C1 segment of cervical spinal cord (tissue), 14 donors: ENCODE measurements at places on chromosomes 4 and X.

DNA sequence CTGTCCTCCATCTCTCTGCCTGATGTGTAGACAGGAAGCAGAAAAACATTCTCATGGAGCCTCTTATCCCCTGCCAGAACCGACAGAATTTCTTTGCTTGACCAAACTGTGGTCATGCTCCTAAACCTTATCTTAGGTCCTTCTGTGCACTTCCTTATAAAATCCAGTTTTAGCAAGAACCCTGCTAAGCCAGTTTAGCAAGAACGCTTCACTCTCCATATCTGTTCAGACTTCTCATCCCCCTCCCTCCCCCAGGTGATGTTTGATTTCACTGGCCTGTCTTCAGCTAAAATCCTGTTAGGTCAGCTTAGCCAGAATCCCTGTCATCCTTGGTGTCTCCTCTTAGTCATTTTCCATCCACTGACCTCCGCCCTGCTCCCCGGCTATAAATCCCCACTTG is 1130.9 kb upstream of the PRKX start:
- no peak for DNase-seq

GRCh38 chr4:947491-947971 is 15.3 kb downstream of the TMEM175 start:
- DNase-seq = no peak

DNA sequence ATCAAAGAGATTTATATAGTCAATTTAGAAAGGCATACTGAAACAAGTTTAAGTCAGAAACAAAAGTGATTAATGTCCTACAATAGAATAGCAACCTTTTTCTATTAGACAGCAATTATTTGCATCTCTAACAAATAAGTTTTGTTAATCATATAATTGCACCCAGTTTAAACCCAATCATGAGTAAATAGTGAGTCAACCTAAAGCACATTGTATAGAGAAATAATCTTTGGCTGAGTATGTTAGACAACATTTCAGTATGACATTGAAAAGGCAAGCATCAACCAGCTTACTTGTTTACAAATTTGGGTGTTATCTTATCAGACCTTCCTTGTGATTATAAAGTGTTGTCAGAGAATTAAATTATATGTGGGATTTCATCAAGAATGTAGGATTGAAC is 209.5 kb downstream of the IL15 start:
- no peak for DNase-seq

DNA sequence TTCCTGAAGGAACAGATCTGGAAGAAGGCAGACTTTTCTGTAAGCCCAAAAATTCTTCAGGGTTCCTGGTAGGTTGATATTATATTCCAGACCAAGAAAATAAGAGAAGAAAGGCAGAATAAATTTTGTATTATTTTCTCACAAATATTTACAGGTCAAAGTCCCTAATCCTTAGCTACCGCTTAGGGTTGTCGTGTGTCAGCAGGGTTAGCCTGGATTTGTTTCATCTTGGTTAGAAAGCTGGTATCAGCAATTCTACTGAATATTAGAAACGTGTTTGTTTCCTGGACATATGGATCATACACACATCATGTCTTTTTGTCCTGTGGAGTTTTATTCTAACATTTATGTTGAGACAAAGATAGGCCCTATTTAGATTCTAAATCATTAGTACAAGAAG is 232.9 kb upstream of the CXXC4 start:
- DNase-seq = no peak

DNA sequence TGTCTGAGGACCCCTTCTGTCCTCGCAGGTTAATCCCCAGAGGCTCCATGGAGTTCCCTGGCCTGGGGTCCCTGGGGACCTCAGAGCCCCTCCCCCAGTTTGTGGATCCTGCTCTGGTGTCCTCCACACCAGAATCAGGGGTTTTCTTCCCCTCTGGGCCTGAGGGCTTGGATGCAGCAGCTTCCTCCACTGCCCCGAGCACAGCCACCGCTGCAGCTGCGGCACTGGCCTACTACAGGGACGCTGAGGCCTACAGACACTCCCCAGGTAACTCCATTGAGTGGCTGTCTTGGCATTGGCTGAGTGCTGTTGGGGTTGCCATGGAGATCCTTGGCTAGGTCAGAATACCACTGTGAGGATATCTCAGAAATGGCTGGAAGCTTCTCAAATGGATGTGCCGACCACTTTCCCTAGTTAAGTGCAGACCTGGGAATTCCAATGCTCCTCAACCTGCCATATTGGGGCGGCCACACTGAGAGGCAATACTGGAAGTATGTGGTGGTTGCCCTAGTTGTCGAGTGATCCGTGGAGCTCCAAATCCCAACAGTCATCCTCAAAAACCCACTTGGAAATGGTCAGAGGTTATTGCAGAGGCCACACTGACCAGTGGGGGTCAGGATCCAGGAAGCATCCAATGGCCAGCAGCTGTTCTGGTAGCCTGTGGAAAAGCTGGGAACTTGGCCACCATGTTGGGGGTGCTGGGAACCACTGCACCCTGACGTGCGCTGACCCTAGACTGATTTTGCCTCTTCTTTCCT is 4.9 kb downstream of the GATA1 start:
- no peak for DNase-seq

DNA sequence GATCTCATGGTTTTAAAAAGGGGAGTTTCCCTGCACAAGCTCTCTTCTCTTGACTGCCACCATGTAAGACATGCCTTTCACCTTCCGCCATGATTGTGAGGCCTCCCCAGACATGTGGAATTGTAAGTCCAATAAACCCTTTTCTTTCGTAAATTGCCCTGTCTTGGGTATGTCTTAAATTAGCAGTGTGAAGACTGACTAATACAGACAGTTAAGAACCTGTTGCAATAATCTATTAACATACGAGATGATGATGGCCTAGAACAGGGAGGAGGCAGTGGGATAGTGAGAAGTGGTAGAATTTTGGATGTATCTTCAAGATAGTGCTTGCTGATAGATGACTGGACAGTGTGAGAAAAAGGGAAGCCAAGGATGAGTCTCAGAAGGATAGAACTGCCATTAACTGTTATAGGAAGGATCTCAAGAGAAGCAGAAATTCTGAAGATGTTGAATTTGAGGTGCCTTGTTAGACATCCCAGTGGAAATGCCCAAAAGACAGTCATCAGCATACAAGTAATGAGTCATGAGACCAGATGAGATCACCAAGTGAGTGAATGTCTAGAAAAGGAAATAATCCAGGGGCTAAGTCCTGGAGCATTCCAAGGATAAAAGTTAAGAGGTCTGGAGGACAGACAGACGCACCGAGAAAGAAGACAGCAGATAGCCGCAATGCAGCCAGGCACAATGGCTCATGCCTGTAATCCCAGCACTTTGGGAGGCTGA is 38.8 kb upstream of the UGDH start:
- no peak for DNase-seq

- DNase-seq = no peak
These were observed 13.3 kb downstream of the NKX3-2 start for GRCh38 chr4:13530823-13531624.

DNA sequence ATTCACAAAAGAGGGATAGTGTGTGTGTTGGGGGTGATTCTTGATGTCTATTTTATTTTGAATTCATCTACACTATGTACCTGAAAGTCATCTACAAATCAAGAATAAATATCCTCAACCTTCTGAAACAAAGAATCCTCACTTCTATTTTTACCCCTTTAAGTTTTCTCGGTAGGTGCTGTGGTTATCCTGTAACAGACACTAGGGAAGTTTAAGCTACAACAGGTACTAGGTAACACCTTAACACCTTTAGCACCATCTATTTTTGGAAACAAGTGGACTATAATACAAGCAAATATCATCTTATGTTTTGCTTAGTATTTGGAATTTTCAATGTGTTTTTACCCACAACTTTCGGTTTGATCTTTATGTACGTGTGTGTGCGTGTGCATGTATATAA is 12.0 kb upstream of the BDH2 start:
- no peak for DNase-seq

DNA sequence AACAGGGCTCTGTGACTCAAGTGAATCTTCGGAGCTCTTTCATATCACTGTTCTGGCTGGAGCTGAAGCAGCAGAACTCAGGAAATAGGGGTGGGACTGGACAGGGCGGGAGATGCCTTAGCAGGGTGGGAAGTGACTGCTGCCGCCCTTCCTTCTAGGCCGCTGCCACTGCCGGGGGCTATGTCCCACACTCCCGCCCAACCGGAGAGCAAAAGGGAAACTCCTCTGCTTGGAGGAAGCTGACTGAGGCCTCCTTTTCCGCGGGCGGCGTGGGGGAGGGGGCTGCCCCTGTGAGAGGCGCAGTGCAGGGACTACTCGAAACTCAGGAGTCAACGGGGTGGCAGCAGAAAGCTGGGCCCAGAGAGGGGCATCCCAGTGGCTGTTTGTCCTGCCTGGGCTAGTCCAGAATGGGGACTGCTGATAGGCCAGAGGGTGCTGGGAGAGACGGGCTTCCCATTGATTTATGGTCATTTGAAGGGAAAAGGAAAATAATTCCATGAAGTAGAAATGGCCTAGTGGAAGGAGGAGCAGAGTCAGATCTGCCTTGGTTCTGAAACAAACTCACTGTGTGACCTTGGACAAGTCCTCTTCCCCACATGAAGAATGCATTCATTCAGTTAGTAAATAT is 36.9 kb downstream of the STARD8 start:
- DNase-seq = no peak

DNA sequence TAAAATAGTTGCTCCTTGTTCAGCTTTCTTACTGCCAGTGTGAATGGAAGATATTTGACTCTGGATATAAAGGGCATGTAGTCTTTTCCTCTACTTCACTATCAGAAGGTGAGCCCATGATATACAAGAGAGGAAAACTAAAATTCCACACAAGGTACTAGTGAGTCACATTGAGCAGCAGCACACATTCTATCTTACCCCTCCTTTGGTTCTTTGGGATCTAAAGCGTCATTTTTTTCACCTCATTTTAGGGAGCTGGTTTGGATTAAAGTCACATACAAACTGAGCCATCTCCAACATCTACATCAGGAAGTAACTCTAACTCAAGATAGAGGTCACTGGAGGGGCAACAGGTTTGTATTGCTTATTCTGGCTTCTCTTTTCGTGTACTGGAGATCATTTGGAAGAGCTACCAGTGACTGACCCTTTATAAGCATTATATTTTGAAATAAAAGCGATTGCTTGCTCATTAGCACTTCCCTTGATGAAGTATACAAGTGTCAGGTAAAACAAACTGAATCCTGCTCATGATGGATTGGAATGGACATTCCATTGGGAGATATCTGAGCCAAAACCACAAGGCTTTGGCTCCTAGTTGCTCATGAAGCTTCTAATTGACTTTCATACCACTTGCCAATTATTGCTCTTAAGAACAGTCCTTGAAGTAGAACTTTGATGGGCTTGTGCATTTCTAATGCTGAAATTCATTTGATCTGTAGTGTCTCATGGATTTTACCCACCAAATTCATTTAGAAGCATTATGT is 124.1 kb downstream of the SPCS3 start:
- no peak for DNase-seq

- no peak for DNase-seq
These were observed 7.2 kb downstream of the PGAM4 start for GRCh38 chrX:77962068-77962902.

- DNase-seq = peak; percentile 83
These were observed 44.9 kb downstream of the AFAP1 start for GRCh38 chr4:7894677-7895181.

GRCh38 chr4:40978548-40978947 is 228.8 kb downstream of the NSUN7 start:
- no peak for DNase-seq

- no peak for DNase-seq
These were observed 232.4 kb upstream of the BMP3 start for GRCh38 chr4:80798082-80798481.

- DNase-seq = no peak
These were observed 16.2 kb upstream of the FRMD7 start for GRCh38 chrX:132144061-132144460.

DNA sequence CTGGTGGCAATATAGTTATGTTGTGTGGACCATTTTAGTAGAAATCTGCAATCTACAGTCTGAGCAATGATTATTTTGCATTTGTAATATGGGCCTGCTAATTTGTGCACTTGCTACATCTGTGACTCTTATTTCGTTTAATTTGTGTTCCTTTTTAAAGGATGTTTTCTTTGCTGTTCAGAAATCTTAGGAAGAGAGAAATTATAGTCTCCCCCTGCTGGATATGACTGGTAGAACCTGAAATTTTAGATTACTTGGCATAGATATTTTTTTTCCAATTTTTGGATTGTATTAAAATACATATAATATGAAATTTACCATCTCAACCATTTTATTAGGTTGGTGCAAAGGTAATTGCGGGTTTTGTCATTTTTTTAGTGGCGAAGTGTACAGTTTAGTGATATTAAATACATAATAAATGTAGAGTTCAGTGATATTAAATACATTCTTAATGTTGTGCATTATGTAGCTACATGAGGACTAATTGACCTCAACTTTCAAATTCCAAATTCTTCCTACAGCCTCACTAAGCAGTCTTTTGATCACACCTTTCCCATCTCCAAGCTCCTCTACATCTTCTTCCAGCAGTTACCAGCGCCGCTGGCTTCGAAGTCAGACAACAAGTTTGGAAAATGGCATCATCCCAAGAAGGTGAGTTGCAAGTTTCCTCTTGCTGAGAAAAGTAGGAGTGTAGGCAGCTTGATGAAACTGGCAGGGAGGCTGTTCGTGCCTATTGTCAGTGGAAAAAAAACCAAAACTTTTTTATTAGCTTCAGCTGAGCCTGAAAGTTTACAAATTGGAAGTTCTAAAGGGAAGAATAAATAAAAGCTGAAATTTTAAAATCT is 82.2 kb downstream of the FNIP2 start:
- no peak for DNase-seq

- DNase-seq = no peak
These were observed 3.3 kb downstream of the PLS3 start for GRCh38 chrX:115564243-115564642.

GRCh38 chrX:38211891-38212635 is 8.6 kb downstream of the SRPX start:
- DNase-seq = no peak

DNA sequence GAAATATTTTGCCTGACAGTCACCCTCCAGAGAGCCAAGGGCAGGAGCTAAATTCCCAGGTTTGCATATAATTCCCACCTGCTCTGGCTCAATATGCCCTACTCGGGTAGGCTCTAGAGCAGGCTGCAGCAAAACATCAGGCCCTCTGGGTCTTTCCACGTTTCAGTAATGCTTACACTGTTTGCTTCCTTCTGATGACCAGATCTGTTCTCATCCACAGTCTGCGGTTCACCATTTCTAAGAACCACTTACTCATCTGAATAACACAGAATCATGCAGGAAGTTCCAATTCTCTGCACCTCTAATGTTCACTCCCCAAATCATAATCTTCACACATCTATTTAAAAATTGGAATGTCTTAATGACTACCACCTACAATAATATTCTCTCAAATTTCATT is 141.4 kb downstream of the PPP3CA start:
- DNase-seq = no peak
